Activated CD8-positive, alpha-beta memory T cell treated with anti-CD3 and anti-CD28 coated beads for 48 hours (primary cell): ENCODE measurements at places on chromosomes 11 and 22.

GRCh38 chr22:23034621-23035556 is 35.4 kb upstream of the GNAZ start:
- DNase-seq = no peak

- DNase-seq = no peak
Measured at GRCh38 chr11:11261629-11262028, 91.4 kb downstream of the CSNK2A3 start.

- DNase-seq = no peak
Measured at GRCh38 chr22:21054714-21055563, 9.2 kb downstream of the LRRC74B start.

DNA sequence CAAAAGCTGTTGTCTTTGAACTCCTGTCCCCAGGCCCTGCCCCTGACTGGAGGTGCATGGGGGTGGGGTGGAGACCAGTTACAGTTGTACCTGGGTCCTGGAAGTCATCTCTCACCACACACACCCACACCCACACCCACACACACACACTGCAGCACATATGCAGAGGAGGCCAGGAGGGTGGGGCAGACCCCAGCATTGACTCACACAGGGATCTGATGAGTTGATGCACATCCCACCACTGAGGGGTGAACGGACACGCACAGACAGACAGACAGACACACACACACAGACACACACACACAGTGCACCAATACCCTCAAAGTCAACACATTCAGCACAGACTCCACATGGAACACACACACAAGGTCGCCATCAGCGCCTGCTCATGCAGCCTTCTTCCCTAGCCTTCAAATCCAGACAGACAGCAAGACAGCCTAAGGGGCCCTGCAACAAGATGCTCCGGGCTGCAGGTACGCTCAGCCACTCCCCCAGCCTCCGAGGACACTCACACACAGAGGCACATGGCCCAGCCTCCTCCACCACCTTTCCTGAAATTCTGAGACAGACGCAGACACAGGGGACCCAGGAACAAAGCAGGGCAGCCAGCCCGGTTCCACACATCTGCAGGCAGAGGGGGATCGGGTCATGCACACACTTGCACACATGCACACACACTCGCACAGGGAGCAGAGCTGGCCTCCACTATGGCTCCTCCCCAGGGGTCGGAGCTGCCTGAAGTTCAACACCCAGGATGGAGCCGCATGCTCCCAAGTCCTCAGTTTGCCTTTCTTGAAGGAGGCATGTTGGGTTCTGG is 26.5 kb downstream of the SYT7 start:
- DNase-seq = no peak

GRCh38 chr11:16572945-16573344 is 165.5 kb upstream of the C11orf58 start:
- no peak for DNase-seq

DNA sequence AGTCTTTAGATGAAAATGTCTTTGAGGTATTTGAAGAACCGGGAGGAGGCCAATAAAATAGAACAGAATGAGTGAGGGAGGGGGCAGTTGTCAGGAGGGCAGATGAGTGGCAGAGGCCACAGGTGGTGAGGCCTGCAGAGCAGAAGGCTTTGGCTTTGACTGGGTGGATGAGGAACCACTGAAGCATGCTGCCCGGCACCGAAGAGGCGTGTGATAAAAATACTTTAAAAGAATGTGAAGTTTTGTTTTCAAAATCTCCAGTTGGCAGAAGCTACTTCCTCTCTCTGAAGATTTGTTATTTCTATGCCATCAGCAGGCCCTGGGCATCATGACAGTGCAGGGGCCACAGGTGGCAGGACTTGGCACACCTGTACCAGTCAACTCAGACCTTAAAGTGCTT is 6.3 kb downstream of the MS4A12 start:
- DNase-seq = no peak

DNA sequence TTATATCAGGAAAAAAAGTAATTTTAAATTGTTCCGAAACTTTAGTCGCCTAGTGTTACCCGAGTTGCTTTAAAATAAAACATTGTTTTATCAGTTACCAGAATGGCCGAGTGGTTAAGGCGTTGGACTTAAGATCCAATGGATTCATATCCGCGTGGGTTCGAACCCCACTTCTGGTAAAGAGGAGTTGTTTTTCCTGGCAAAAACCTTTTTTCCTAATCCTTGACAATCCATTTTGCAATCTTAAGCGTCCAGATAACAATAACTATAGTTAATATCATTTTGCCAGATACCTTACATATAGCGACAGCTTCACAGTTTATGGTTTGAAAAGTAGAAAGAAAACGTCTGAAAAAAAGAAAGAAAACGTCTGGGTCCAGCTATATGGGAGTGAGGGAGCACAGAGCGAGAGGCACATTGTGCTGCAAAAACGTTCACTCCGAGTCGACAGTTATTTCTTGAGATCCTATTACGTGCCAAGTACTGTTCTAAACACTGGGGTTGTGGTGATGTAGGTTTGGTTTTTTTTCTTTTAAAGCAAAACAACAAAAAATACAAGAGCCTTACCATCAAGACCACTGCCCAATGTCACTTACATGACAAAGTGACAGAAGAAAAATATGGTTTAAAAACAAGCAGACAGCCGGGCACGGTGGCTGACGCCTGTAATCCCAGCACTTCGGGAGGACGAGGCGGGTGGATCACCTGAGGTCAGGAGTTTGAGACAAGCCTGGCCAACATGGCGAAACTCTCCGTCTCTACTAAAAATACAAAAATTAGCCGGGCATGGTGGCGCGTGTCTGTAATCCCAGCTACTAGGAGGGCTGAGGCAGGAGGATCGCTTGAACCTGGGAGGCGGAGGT is 40.6 kb downstream of the OR4D9 start:
- DNase-seq = no peak

DNA sequence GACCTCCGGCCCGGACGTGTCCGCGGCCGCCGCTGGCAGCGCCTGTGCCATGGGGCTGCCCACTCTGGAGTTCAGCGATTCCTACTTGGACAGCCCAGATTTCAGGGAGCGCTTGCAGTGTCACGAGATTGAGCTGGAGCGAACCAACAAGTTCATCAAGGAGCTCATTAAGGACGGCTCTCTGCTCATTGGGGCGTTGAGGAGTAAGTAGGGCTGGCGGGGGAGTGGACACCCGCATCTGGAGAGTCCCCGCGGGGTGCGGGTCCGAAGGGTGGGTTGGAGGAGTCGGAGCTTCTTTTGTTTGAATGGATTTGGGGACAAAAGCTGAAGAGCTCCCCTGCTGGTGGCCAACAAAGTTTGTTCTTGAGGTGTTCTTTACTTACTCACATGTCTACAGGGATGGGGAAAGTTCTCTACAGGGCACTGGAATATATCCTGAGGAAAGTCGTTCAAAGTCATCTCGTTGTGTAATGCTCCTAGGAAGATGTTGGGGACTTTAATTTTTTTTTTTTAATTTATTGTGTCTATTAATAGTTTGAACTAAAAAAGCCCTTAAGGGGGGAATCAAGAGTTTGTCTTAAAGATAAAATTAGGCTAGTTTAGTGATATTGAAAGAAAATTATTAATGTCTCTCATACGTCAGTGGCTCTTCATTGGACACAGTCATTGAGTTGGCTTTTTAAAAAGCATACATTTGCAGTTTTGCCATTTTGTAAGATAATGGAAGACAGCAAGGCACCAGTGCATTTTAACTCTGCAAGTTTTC is 725 bp downstream of the ARHGAP42 start:
- no peak for DNase-seq

- DNase-seq = no peak
Measured at GRCh38 chr11:85848556-85848955, 6.6 kb upstream of the CCDC83 start.

DNA sequence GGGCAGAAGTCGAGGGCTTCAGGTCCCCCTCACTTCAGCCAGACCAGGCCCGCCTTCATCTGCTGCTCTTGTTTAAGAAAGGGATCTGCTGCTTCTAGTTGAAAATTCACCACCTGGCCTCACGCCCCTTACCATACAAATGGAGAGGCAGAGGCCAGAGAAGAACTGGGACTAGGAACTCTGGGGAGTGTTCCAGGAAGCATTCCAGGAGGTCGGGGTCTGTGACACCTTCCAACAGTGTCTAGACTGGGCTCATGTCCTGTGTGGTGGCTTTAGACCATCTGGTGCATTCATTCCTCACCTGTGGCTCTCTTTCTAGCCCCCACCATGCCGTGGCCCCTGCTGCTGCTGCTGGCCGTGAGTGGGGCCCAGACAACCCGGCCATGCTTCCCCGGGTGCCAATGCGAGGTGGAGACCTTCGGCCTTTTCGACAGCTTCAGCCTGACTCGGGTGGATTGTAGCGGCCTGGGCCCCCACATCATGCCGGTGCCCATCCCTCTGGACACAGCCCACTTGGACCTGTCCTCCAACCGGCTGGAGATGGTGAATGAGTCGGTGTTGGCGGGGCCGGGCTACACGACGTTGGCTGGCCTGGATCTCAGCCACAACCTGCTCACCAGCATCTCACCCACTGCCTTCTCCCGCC is 12.3 kb downstream of the TSKU start:
- DNase-seq = no peak

DNA sequence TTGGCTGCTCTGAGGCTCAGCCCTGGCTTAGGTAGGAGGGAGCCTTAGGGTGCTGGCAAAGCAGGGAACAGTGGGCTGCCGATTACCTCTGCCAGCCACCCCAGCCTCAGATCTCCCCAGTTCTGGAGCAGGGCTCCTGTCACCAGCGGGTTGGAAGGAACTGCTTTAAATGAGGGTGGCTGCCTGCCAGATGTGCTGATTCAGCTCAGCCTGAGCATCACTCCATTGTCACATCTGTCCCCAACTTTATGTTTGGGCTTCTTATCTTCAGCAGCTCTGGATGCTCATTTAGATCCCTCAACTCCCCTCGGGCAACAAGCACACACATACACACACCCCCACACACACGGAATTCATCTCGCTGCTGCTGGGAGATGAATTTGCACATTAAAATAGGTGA is 16.9 kb upstream of the ANKK1 start:
- no peak for DNase-seq

GRCh38 chr11:66701432-66702240 is 23.9 kb upstream of the RBM4B start:
- DNase-seq = no peak

DNA sequence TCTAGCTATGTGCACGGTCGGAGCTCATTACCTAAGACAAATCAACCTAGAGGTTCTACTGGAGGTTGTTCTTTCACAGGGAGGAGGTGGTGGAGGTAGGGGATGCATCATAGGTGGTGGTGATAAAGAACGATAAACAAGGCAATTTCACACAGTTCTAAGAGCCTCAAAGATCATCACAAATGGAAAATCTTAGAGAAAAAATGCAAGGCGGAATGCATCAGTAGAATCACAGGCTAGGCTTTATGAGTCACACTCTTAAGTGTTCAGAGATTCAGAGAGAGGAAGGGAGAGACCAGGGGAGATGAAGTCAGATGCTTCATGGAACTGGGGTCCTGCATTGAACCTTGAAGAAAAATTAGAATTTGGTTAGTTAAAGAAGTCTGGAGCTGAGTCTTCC is 58.3 kb downstream of the TMPRSS5 start:
- DNase-seq = no peak

GRCh38 chr22:44823396-44823795 is 71.0 kb downstream of the ARHGAP8 start:
- no peak for DNase-seq

DNA sequence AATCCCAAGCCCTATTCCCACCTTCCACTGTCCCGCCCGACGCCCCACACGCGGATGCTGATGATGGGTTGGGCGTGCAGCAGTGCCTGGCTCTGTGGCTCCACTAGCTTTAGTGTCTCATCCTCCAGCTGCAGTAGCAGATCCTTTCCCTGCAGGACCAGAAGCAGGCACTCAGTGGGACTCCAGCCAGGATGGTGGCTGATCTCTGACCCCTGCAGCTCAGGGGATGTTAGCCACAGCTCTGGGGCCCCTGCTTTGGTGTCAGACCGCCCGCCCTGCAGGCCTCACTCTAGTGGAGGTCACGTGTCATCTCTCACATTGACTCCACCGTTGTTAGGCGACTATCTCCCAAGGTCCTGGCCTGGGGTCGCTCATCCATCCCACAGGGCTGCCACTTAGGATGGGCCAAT is 11.8 kb downstream of the SMPD1 start:
- no peak for DNase-seq

DNA sequence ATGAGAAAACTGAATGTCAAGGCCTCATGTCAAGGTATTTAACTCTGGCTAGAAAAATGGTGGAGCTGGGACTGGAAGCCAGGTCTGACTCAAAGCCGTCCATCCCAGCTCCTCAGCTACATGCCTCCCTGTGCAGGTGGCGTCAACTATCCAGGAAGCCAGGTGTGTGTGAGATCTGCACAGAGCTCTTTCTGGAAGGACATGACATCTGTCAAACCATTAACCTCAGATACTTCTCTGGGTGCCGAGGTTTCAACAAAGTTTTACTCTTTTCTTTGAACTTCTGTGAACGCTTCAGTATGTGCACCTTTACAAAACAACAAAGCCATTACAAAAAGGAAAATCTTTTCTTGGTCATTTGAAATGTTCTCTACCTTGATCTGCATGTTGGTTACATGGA is 7.0 kb upstream of the CASTOR1 start:
- DNase-seq = no peak
